ENCODE measurements at places on chromosomes 12 and 14.

GRCh38 chr14:100542619-100543205, 44.5 kb downstream of the BEGAIN start:
- DNase-seq, result no peak

DNA sequence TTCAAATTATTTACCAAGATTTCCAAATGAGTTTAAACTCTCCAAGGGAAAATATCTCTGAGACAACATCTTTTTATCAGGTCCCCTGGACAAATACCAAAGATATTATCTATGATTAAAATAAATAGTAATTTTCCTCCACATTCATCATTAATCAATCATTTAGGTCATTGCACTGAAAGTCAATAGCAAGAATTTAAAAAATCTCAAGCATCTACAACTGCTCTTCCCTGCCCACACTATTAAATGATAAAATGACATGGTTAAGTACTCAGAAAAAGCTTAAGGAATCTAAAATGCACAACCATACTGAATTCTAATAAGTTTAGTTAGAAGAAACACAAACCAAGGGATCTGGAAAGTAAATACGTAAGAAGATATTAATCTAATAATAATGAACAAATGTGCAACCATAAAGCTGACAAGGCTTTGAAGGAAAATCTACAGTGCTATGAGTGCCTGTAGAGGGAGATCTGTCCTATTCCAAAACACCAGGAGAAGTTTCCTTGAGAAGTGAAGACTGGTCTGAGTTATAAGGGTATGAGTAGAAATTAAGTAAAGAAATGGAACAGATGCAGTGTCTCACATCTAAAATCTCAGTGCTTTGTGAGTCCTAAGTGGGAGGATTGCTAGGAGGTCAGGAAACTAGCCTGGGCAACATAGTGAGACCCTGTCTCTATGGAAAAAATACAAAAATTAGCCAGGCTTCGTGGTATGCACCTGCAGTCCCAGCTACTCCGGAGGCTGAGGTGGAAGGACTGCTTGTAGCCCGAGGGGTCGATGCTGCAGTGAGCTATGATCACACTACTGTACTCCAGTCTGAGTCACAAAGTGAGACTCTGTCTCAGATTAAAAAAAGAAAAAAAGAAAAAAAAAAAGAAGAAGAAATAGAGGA, 19.2 kb downstream of the INTS13 start:
- peak; percentile 53 for DNase-seq

GRCh38 chr14:103330536-103330935, 3.5 kb upstream of the EIF5 start:
- DNase-seq, result no peak

DNA sequence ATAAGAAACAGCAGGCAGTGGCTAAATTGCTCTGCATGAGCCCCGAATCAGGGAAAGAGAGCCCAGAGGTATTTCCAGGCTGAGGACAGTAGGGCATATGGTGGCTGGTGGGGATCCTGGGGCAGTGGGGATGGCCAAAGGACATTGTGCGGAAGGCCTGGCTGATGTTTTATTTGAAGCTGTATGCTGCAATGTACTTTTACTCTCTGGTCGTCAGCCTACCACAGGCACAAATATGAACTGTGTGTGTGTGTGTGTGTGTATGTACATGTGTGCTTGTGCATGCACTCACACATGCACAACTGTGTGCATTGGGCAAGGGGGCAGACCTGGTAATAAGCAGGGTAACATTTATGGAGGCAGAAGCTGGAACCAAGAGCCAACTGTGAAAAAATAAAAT, 74.7 kb upstream of the GZMB start:
- no peak for DNase-seq

DNA sequence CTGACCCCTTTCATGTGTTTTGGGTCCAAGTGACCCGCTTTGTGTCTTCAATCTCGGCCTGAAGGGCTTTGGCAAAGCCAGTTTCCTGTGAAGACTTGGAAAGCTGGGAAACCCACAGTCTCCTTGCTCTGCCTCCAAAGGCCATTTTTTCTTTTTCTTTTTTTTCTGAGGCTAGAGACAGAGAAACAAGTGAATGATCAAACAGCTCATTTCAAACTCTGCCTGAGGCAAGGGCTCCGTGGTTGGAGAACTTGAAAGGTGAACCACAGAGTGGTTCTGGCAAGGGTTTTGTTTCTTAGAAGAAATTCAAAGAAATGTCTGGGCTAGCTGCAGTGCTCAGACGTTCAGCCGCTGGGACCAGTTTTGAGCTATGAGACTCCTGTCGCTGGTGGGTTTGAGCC, 62.7 kb downstream of the ERH start:
- no peak for DNase-seq

DNA sequence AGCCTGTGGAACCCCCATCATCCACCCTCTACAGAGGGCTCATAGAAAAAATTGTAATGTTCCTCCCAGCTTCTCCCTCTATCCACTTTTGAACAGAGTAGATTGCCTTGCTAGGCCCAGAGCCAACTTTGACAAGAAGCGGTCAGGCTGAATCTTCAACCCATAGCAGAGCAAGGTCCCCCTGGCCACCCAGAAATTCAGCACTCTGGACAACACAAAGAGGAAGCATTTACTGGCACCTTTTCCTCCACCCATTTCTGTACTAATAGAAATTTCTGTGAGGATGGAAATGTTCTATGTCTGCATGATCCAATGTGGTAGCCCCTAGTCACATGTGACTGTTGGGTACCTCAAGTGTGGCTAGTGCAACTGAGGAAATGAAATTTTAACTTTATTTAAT, 42.7 kb upstream of the OXA1L start:
- DNase-seq, result no peak

DNA sequence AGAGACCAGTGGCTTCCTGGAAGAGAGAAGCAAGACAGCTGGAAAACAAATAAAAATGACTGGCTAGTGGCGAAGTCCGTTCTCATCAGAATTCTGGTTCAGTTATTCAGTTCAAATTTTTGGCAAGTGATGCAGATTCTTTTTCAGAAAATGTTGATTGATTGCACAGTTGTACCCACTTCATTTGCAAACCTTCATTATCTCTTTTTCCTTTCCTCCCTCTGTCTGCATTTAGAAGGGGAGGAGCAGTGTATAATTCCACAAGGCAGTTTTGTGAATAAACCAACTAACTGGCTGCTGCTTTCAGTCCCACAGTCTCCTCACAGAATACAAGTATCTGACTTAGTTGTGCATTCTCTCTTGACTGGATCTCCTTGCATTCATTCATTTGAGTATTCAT, 417.5 kb downstream of the NPAS3 start:
- DNase-seq, result no peak

Measured in choroid plexus epithelial cell (primary cell).